ENCODE measurements at places on chromosomes 1 and 21.

- no peaks in the 10 kb centered on the region for H3K36me3 ChIP-seq
- no peaks in the 10 kb centered on the region for H3K4me1 ChIP-seq
- H3K4me3 ChIP-seq: no peak overlapping the region
- H3K27ac ChIP-seq: no peak overlapping the region
- no peaks in the 10 kb centered on the region for H3K27me3 ChIP-seq
Measured at GRCh38 chr1:32309960-32310359, 18.1 kb downstream of the HDAC1 start.

GRCh38 chr1:72567521-72567920, 285.2 kb upstream of the NEGR1 start:
- DNase-seq: no peak
- no peak overlapping the region for H3K4me3 ChIP-seq
- H3K36me3 ChIP-seq: no peaks in the 10 kb centered on the region

DNA sequence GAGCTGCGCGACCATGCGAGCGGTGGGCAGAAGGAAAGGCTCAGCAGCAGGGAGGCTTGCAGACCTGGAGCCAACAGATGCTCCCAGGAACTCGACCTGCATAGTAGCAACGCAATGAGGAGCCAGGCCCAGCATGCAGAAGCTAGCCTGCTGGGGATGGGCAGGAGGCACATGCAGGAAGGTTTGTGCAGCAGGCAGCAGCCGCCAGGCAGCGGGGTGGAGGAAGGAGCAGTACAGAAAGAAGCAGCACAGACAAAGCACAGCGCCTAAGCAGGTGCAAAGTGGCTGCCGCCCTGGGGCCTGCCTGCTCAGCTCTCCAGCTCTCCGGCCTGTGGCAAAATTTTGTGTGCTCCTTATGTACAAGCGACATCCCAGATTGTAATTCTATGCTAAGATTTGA, 213.5 kb upstream of the MAP1LC3C start:
- no peak overlapping the region for H3K4me3 ChIP-seq
- DNase-seq: peak; percentile 62
- peaks cover 8% of the 10 kb centered on the region for H3K4me1 ChIP-seq
- H3K36me3 ChIP-seq: peaks cover 13% of the 10 kb centered on the region
- no peak overlapping the region for H3K27ac ChIP-seq

- H3K4me1 ChIP-seq: peaks cover 2% of the 10 kb centered on the region
- H3K36me3 ChIP-seq: no peaks in the 10 kb centered on the region
- peak within 1 kb of the TSS; percentile 90 for H3K4me3 ChIP-seq
- no peaks in the 10 kb centered on the region for H3K27me3 ChIP-seq
- DNase-seq: peak; percentile 88
Measured at GRCh38 chr1:232950197-232951176, at the start of gene NTPCR. Gene NTPCR, plus strand, starts transcription at chr1:232950611. Its CDS starts 100 bp downstream, at chr1:232950711.

DNA sequence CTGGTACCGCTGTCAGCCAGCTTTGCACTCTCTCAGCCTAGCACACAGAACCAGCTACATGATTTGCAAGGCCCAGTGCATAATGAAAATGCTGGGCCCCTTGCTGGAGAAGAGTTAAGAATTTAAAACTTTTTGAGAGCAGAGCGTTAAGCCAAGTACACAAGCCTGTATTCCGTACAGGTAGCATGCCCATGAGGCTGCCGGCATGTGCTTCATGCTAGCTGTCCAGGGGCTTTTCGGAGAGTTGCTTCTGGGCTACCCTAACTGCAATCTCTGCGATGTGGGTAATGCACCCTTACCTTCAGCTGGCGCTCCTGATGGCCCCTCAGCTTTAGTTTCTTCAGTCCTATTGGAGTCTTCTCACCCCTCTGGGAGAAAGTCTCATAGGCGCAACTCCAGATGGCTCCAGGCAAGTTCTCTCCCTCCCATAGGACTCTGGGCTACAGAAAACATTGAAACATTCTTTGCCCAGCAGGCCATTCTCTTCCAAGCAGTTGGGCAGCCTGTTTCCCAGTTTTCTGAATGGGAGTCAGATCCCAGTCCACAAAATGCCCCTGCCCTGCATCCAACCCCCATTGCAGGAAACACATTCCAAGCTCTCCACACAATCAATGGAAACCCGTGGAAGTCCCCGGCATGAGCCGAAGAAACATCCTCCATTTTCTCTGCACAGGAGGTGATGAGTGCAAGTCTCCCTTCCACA, 5.7 kb upstream of the AKT3 start:
- H3K27ac ChIP-seq: no peak overlapping the region
- no peak overlapping the region for H3K4me3 ChIP-seq
- H3K27me3 ChIP-seq: no peaks in the 10 kb centered on the region

DNA sequence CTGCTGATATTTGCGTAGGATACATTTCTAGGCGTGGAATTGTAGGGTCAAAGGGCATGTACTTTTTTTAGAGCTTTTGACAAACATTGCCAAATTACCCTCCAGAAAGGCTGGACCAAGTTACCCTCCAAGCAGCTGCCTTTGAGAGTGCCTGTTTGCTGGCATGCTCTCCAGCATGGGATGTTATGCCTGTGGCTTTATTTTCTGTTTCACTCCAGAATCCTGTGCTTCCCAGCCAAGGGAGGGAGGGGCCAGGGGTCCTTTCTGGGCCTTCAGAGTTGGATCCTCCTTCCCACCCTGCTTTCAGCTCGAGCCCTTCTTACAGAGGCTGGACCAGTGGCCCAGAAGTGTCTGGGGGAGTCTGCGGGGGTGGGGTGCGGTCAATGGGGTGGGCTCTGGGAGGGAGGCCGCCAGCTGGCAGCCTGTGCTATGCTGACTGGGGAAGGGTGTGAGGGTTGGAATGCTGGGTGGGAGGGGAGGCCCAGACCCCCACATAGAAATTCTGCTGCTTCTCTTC, 81.2 kb downstream of the EPHB2 start:
- H3K36me3 ChIP-seq: no peaks in the 10 kb centered on the region
- H3K4me3 ChIP-seq: no peak overlapping the region
- H3K4me1 ChIP-seq: peaks cover 28% of the 10 kb centered on the region

DNA sequence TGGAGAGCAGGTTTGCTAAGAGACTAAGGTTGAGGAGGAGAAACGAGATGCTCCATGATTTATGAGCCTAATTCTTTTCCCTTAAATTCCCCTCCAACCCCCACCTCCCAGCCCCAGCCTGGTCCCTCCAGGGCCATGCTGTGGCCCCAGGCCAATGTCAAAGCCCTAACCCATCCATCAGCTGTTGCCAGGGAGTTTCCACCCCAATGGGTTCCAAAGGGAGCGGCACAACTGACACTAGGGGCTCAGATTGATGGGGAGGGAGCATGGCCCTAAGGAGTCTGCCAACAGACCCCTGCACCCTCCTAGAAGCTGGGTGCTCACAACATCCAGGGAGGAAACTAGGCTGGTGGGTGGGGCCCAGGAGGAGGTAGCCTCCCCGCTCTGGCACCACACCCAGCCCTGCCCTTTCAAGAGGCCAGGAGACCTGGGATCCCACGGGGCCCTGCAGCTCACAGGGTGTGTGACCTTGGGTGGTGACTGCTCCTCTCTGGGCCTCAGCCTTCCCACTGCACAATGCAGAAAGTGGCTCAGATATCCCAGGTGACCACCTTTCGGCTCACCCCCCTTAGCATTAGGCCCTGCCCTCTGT, 12.9 kb downstream of the AHDC1 start:
- no peaks in the 10 kb centered on the region for H3K36me3 ChIP-seq
- no peak overlapping the region for H3K4me3 ChIP-seq
- no peak overlapping the region for H3K27ac ChIP-seq
- DNase-seq: no peak

- no peak overlapping the region for H3K27ac ChIP-seq
- H3K4me1 ChIP-seq: peaks cover 2% of the 10 kb centered on the region
- peak overlapping the region; percentile 95 for H3K4me3 ChIP-seq
- no peak for DNase-seq
Measured at GRCh38 chr1:235127203-235127602, 1.4 kb downstream of the TOMM20 start.

DNA sequence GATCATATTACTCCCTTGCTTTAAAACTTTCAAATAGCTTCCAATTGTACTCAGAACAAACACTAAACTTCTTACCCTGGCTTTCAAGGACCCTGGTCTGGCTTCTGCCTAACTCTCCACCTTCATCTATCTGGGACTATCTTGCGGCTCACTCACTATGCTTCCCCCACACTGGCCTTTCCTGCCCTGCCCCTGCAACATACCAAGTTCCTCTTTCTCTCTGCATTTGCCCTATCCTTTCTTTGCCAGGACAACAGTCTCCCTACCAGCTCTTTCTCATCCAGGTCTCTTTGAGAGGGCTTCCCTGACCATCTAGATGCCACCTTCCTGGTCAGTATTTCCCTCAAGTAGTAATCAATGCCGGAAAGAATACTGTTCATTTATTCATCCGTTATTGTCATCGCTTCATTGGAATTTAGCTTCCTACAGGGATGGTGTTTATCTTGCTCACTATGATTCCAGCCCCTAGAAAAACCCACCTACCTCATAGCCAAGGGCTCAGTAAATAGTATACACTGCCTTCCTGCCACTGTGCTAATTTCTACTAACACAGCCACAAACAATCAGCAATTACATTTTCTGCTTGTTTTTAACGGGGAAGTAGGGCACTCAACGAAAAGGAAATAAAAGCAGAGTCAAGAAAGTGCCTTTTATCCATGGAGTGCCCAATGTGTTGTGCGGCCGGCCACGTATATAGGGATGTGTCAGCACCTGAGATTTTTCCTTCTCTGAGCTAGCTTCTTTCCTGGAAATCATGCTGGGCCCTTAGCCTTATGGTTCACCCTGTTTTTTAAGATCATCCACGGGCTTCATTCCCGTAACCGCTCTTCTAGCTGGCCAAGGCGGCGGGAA, 521 bp upstream of the CDC7 start:
- H3K4me3 ChIP-seq: peak overlapping the region; percentile 78
- H3K36me3 ChIP-seq: no peaks in the 10 kb centered on the region
- peaks cover 14% of the 10 kb centered on the region for H3K4me1 ChIP-seq
- DNase-seq: no peak

GRCh38 chr1:107964336-107965109, 457 bp downstream of the VAV3 start:
- no peaks in the 10 kb centered on the region for H3K36me3 ChIP-seq
- no peak for DNase-seq
- peaks cover 6% of the 10 kb centered on the region for H3K27me3 ChIP-seq
- H3K27ac ChIP-seq: no peak overlapping the region
- H3K4me1 ChIP-seq: no peaks in the 10 kb centered on the region

GRCh38 chr1:185497177-185497576, 180.1 kb upstream of the IVNS1ABP start:
- H3K4me3 ChIP-seq: no peak overlapping the region
- no peaks in the 10 kb centered on the region for H3K27me3 ChIP-seq
- H3K36me3 ChIP-seq: no peaks in the 10 kb centered on the region

GRCh38 chr1:218025454-218025853, 259.6 kb upstream of the RRP15 start:
- no peaks in the 10 kb centered on the region for H3K36me3 ChIP-seq
- H3K27me3 ChIP-seq: no peaks in the 10 kb centered on the region
- no peak overlapping the region for H3K27ac ChIP-seq
- peaks cover 2% of the 10 kb centered on the region for H3K4me1 ChIP-seq
- no peak for DNase-seq

- H3K36me3 ChIP-seq: no peaks in the 10 kb centered on the region
- H3K4me3 ChIP-seq: no peak overlapping the region
- no peak for DNase-seq
Measured at GRCh38 chr1:209030454-209031167, 552.9 kb upstream of the CAMK1G start.

GRCh38 chr1:11473491-11474034, 5.4 kb upstream of the DISP3 start:
- H3K4me3 ChIP-seq: no peak overlapping the region
- no peaks in the 10 kb centered on the region for H3K36me3 ChIP-seq
- no peak overlapping the region for H3K27ac ChIP-seq
- no peak for DNase-seq
- no peaks in the 10 kb centered on the region for H3K4me1 ChIP-seq

GRCh38 chr1:184696403-184696802, 58.3 kb downstream of the EDEM3 start:
- no peak overlapping the region for H3K27ac ChIP-seq
- DNase-seq: no peak
- no peaks in the 10 kb centered on the region for H3K36me3 ChIP-seq
- H3K4me3 ChIP-seq: no peak overlapping the region

DNA sequence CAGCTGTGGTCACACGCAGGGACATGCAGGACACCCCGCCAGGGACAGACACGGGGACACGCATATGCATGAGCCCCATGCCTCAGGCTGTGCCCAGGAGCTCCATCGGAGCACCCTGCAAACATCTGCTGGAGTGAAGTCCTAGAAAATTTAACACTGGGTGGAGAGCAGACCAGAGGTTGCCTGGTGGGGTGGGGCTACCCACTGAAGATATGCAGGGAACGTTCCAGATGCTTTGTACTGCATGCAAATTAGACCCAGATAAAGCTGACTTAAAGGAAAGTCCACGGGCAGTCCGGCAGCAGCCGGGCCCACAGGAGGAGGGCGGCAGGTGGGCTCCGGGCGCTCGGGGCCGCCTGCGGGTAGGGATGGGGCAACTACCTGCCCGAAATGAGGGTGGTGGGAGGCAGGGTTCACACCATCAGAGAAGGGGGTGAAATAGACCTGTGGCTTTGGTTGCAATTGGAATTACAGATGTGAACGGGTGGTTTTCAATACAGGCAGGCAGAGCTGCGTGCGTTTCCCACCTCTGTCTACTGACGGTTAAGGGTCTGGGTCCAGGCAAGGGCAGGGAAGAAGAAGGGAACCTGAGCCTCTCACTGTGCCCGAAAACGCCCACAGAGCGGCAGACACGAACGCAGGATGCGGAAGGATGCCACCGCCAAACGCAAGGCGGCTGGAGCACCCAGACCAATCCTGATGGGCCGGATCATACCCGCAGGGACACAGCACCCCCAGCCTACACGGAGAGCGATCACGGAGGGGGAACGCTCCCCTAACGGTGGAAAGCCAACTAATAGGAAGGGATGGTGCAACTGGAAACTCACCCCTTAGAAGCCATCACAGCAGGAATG, 21.0 kb downstream of the CFAP74 start:
- no peak overlapping the region for H3K27ac ChIP-seq
- no peak for DNase-seq
- peaks cover 3% of the 10 kb centered on the region for H3K4me1 ChIP-seq
- H3K36me3 ChIP-seq: no peaks in the 10 kb centered on the region

GRCh38 chr1:169027607-169028320, 78.7 kb upstream of the ATP1B1 start:
- H3K27ac ChIP-seq: no peak overlapping the region
- no peak for DNase-seq

DNA sequence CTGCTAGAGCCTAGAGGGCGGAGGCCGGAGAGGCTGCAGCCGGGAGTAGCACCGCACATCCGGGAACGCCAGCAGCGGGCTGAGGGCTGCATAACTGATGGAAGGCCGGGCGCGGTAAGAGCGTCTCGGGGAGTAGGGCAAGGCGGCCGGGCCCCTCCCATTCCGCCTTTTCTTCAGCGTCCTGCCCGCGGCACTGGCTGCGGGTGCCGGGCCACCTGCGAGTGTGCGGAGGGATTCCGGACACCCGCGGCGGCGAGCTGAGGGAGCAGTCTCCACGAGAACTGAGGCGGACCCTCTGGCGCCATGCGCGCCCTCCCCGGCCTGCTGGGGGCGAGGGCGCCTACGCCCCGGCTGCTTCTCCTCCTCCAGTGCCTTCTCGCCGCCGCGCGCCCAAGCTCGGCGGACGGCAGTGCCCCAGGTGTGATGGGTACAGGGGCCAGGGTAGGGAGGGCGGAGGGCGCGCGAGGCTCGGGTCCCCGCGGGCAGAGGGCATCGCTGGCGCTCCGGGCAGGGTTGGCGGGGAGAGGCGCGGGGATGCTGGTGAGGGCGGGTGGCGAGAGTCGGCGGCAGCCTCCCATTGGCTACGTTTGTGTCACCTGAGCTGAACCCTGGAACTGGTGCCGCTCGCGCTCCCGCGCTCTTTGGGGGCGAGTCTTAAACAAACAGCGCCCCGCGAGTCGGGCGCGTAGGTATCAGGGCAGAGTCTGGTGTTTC, 334.4 kb downstream of the SRGAP2C start:
- peak overlapping the region; percentile 74 for H3K27ac ChIP-seq
- no peak for DNase-seq
- H3K27me3 ChIP-seq: no peaks in the 10 kb centered on the region
- H3K36me3 ChIP-seq: no peaks in the 10 kb centered on the region
- peaks cover 4% of the 10 kb centered on the region for H3K4me1 ChIP-seq

All from H1 (cell line).